ENCODE measurements at places on chromosomes 3 and 15.

GRCh38 chr3:82707035-82707434 lies 945.6 kb upstream of the GBE1 start:
- DNase-seq, result no peak

DNA sequence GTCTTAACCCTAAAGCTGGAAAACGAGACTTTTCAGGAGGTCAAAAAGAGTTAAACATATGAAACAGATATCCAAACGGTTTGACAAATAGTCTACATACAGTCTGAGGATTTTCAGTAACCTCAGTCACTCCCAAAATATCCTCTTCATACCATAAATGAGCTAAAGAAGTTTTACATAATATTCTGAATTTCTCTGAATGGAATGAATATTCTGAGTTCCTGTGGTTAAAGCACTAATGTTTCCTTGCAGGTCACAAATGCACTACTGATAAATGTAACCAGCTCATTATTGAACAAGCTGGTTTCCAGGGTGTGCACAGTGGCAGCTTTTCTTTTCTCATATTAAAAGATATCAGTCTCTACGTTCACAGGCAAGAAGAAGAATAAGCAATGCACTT lies 137.4 kb upstream of the POU1F1 start:
- no peak for DNase-seq

DNA sequence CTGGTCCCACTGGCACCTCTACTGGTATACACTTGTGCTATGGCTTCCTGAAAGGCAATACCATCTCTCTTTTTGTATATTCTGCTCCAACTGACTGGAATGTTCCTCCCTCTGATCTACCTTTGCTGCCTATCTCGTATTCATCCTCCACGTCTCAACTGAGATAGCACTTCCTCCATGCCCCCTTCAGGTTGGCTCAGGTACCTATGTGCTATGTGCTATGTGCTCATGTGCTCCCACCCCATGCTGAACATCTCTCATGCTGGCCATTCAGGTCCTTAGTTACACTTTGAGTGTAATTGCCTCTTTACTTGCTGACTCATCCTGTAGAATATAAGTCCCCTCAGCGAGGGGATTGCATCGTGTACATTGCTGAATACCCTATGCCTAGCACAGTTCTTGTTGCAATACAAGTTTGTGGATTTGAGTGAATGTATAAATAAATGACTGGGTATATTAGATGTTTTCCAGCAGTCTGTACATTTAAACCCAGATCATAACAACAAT lies 156.9 kb downstream of the SOX2 start:
- no peak for DNase-seq

DNA sequence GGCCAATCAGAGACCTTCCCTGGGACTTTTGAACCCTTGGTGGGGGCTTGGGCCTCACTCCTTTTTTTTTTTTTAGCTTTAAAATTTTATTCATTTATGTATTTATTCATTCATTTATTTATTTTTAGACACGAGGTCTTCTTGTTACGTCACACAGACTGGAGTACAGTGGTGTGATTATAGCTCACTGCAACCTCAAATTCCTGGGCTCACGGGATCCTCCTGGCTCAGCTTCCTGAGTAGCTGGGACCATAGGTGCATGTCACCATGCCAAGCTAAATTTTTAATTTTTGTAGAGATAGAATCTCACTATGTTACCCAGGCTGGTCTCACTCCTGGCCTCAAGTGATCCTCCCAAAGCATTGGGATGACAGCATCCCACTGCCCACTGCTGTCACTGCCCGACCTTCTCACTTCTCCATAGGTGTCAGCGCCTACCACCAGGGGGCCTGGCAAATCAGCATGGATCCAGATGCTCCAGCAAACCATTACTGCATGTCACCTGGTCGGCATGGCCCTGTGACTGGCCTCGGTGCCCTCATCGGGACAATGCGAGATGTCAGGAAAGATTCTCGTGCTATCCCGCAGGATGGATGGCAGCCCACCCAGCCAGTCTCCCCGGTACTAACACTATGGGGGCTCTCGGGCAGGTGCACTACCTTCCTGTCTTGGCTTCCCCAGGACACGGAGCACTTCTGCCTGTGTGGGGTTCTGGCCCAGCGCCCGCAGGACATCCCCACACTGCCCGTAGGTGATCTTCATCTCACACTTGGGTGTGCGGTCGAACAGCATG lies 3.0 kb downstream of the MYL3 start:
- DNase-seq, result peak; percentile 44

GRCh38 chr3:73408634-73409033 lies 216.1 kb downstream of the PDZRN3 start:
- DNase-seq, result no peak

DNA sequence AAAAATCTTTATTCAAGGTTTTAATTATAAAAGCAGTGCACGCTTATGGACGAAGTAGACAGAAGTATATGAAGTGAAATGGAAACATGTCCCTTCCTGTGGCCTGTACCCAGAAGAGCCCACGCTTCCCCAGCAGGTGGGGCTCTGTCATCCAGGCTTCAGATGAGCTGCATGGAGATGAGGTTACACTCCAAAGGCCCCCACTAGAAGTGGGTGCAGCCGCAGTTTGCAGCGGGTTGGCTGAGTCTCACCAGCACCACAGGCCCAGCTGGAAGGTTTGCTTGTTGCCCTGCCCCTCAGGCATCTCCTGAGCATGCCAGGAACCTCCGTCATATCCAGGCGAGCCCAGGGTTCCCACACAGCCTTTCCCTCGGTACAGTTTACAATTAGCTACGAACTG lies 33.1 kb downstream of the PRR20G start:
- peak; percentile 73 for DNase-seq

DNA sequence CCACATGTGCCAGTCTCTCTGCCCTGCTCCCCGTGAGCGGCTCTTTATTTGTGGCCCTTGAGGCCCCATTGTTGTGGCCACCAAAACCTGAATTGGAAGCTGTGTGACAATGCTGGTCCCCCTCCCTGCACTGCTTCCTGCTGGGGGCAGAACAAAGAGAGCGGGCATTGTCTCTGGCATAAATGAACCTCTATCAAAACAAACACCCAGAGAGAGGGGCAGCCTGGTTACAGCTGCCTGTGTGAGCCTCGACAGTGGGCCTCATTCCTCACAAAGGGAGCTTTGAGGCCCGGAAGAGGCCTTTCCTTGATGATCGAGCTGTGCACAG lies 152.9 kb downstream of the IGF1R start:
- no peak for DNase-seq

DNA sequence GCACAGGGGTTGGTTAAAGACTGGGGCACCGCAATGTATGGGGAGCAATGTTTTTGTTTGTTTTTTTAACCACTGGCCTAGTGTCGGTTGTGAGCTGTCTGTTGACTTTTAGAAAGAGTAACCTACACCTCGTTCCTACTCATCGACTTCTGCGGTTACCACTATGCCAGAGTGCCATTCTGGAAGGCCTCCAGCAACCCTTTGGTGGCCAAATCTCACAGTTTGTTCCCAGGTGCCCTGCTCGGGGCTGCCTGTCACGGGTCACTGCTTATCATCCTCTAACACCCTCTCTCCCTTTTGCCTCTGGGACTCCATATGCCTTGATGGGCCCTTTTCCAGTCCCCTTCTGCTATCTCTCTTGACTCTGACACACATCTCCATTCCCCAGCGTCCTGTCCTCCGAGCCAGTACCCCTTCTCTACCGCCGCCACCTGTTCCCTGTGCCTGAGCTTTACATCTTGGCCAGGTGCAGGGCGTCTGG lies 290.4 kb upstream of the C2CD4B start:
- peak; percentile 17 for DNase-seq

Data from T47D (cell line).